ENCODE measurements at places on chromosomes 3 and 15.

DNA sequence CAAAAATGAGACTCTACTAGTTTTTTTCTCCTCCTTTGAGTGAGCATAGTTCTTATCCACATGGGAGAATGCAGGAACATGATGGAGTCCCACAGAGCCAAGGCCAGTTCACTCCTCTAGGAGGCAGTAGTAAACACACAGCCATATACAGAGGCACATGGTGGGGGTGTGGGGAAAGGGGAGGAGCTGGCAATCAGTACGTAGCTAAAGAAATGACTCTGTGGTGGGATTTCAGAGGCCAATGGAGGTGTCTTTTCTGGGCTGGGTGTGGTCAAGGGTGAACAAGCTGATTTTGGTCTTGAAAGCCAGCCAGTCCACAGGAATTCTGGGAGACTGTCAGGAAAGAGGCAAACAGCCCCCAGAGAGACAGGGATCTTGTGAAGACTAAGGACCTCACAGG, 6.6 kb upstream of the RAB11A start:
- DNase-seq: no peak

DNA sequence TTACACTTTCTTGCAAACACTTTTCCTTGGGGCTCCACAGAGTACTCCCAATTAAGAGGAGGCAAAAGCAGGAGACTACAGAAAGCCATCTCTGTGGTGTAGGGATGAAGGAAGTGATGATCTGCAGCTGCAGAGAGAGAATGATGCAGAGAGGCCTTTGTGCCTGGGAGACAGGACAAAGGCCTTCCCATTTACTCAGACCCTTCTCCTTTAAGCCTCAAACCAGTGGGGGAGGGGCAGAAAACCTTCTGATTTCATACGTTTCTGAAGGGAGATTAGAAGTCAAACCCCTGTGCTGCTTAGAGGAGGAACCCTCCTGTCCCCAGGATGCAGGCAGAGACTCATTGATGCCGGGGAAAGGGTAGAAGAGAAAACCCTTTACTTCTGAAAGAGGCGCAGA, 130.8 kb downstream of the NEO1 start:
- no peak for DNase-seq

DNA sequence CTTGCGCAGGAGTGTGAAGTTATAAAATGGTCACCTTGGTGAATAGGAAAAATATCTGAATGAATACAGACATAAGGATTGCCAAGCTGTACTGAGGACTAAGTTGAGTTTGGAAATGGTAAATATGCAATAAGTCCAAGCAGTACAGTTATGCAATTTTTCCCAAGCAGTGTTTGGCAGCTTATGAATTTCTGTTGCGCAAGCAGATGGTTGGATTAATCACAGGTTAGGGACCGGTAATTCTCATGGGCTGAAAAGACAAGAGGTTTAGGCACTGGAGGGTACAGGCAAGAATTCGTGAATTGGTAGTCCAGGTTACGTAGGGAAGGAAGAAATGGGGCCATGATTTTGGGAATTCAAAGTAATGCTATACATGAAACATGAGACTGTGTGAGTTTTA, 210.3 kb downstream of the RAP2B start:
- DNase-seq: no peak

GRCh38 chr15:67823314-67824196, 1.8 kb upstream of the SKOR1 start:
- peak; percentile 32 for DNase-seq

DNA sequence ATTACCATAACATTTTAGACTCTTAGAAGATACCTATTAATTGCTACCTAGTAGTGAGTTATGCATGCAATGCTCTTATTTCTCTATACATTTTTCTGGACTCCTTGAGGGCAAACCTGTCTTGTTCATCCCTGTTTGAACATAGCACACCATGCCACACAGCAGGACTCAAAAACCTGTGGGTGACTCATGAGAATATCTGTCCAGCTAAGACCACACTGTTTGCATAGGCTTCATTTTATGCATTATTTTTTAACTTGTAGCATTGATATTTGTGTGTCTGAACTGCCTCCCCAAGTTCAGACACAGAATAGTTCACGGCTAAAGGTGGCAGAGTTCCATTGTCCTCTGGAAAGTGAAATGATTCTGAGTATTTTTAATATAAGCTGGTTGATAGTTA, 1.8 kb downstream of the LMCD1 start:
- DNase-seq: no peak

GRCh38 chr15:38325648-38325990, 73.0 kb downstream of the SPRED1 start:
- no peak for DNase-seq

GRCh38 chr3:156787926-156788663, 38.1 kb upstream of the LEKR1 start:
- DNase-seq: no peak

- no peak for DNase-seq
Measured at GRCh38 chr3:85670634-85671205, 711.9 kb downstream of the CADM2 start.

- no peak for DNase-seq
Measured at GRCh38 chr3:16315623-16316022, 50.6 kb downstream of the OXNAD1 start.

- DNase-seq: no peak
Measured at GRCh38 chr3:86168512-86168911, 822.4 kb downstream of the VGLL3 start.

Measured in NCI-H1092 treated with DMSO at 0.1 percent for 48 hours (cell line).